Kasumi-1 (cell line): ENCODE measurements at places on chromosomes 4 and X.

DNA sequence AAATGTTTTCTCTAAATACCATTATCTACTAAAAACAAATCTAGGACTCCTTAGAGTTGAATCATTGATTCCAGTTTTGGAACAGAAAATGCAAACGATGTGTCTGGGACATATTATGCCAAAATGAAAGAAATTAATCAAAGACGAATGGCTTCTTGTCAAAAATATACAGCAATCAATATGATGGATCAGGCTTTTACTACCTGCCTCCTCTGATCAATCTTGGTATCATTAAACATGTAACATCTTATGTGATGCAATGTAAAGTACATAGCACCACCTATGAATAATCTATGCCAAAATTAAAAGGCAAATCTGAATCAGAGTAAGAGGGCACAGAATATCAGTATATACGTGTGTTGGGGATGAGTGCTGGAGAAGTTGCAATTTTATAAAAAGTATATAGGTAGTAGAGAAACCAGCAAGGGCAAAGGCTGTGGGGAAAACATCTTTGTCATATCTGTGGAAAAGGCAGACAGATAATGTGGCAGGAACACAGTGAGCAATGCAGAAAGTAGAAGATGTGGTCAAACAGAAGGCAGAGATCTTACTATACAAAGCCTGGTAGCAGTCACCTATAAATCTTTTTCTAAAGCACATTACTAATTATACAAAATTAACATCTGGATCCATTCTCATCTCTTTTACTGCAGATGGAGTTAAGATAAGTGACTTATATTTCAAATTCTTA, 152.7 kb downstream of the ANTXR2 start:
- no peak for DNase-seq

- DNase-seq, result no peak
Measured at GRCh38 chr4:86831262-86832130, 17.7 kb downstream of the SLC10A6 start.

DNA sequence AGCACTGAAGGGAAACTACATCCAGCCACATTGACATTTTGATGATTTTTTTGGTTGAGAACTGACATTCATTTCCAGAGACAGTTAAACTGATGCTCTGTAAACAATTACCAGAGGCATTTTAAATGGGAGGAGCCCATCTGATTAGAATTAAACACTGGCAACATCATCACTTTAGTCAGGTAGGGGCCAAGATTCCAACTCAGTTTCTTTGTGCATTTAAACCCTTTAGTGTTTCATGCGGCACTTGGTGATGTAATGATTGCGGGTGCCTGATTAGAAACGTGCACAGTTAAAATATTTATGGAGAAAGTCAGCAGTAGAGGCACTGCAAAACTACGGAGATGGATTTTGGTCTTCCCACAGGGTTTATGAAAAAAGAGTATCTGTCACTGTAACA, 16.1 kb downstream of the TNIP3 start:
- DNase-seq, result no peak

- no peak for DNase-seq
Measured at GRCh38 chr4:8296491-8296890, 26.9 kb downstream of the HTRA3 start.

DNA sequence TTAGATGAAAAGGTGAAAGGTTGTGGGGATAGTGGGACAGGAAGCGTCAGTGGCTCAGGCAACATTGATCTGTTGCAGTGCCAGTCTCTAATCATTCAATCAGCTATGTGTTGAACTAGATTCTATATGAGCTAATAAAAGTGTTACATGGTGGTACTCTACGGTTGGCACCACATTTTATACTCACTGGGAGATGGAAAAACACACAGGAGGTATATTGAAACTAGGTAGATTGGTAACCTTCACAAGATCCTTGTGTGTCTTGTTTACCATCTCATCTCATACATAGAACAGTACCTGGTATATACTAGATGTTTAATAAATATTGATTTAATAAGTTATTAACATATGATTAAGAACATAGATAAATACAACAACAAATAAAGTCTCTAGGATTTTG, 152.7 kb downstream of the NAA11 start:
- DNase-seq, result no peak

- no peak for DNase-seq
Measured at GRCh38 chr4:177855507-177856197, 413.4 kb upstream of the AGA start.

DNA sequence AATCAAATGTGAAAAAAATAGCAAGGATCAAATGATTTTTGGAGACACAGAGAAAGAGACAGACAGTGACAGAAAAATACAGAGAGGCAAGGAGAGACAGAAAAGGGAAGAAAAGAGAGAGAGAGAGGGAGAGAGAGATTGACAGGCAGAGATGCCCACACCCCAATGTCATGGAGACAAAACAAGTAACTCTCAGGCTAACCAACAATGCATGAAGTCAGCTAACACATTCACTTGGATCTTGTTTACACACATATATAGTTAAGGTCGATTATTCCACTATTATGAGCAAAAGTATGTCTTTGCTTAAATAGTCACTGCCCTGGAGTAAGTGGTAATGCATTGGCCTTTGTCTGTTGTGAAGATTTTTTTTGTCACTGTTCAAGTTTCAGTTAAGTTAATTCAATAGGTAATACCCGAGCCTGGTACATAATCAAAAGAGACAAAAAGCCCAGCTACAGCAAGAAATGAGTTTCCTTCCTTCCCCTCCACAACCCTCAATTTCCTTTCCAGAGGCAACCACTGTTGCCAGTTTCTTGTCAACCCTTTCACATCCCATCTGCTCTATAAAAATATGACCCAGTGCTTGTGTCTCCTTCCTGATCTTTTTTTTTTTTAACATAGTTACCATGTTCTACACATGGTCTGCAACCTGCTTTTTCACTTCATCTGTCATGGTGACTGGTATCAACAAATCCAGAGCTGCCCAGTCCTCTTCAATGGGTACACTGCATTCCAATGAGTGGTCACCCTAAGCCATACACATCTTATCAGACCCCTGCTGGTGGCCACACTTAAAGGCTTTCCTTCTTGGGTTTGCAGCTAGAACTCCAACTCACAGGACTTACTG, 52.1 kb downstream of the PROM1 start:
- DNase-seq, result peak; percentile 22

DNA sequence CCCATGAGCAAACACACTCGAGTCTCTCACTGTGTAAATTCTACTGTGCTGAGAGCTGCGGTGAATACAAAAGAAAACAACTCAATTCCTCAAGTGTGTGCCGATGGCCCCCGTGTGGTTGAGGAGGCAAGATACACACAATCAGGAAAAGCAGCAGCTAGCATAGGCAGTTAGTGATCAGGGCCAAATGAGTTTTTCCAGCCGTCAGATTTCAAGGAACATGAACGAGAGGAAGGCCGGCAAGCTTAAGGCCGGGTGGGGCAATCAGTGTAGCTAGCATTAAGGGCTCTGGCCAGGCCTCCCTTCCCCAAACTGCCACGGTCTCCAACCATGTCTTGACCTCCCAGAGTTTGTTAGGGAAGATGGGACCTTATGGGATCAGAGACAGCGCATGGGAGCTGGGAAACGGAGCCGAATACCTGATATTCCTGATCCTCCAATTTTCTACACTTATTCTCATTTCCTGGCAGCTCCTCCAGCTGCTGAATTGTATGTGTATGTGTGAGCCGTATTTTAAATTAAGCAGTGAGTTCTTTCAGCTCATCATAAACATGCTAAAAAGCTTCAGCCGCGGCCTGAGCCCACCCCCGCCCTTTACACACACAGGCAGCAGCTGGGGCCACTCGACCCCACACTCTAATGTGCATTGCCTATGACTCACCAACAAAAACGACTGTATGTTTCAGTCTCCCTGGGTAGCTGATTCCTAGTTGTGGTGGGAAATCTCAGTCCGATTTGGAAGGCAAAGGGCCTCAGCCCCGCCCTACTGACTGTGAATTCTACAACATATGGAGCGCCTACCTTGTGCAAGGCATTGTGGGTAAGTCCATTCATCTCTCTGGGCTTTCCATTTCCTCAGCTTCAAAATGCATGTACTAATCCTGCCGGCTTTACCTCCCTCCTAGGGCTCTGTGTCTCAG, 59.9 kb downstream of the RTL9 start:
- DNase-seq, result peak; percentile 43

DNA sequence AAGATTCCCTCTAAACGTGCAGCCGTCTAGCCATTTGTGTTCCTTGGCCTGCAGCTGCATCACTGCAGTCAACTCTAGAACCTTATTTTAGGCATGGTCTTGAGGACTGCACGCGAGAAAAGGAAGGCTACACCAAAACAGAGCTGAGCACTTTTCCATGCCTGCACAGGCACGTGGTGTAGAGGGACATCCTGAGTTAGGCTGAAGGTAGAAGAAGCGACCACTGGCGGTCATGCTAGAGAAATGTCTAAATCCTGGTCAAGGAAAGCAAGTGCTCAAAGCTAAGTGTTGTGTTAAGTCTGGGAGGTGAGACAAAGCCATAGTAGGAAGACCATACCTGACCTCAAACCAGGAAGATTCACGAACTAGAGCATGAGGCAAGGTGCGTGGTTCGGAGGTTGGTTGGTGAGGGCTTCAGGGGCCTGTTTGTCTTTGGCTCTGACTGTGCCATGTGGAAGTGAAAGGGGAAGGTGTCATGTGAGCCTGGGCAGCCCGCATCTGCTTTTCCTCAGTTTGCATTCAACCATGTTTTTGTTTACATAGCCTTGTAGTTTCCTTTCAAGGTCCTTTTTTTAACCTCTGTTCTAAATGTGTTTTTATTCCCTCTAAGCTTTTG, 203.8 kb downstream of the AASDH start:
- DNase-seq, result no peak

DNA sequence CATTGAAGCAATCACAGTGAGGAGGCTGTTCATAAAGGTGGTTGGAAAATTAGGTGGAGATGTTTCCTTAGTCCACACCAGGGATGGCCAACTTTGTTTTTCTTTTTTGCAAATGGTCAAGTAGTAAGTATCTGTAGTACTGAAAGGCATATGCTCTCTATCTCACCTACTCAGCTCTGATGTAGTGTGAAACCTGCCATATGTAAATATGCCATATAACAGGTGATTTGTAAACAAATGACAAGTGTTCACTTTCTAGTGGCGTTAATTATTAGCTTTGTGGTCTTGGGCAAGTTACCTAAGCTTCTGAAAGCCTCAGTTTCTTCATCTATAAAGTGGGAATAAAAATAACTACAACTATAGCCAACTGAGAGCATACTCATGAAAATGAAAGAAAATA, 421.4 kb upstream of the LCORL start:
- no peak for DNase-seq

GRCh38 chr4:99822734-99823133, 6.1 kb downstream of the DAPP1 start:
- no peak for DNase-seq

DNA sequence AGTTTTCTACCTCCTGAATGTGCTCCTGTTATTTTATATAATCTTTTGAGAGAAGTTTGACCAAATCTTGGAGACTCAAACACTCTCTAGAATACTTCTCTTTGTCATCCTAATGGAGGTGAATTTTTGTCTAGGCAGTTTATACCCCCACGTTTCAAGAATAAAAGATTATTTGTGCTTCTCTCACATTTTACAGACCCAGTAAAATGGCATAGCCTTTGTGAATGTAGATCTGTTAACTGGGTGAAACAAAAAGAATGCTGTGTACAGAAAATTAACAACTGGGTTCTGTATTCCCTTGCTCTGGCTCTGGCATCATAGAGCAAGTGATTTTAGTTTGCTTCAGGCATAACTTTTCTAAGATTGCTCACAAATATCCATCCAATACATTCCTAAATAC, 26.1 kb downstream of the GASK1B start:
- no peak for DNase-seq

DNA sequence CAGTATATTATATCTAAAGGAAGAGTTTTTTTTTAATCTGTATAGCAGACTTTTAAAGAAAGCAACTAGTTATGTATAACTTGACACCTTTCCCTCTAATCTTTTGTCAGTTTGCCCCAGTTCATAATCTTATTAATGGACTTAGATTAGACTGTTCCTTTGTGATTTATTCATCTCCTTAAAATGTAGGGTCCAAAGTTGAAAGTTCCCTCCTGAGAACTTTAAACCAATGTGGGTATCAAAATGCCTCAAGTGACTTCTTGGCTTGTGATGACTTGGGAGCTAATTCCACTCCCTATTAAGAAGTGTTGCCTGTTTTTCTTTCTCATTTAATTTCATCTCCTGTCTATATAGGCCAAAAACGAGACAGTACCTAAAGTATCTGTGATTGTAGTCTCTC, 6.3 kb upstream of the SDAD1 start:
- no peak for DNase-seq

DNA sequence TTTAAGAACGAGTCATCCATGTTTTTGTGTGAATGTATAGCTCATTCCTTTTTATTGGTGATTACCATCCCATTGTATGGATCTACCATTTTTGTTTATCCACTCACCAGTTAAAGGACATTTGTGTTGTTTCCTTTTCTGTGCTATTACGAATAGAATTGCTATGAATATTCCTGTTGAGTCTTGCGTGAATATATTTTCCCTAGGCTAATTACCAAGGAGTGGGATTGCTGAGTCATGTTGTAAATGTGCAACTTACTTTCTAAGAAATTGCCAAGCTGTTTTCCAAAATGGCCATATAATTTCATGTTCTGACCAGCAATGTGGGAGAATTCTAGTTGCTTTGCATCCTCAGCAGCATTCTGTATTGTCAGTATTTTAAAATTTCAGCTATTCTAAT, 51.3 kb downstream of the YIPF6 start:
- DNase-seq, result no peak

GRCh38 chrX:146881521-146881920, 67.0 kb upstream of the CXorf51A start:
- DNase-seq, result no peak

- no peak for DNase-seq
Measured at GRCh38 chr4:95610061-95610569, 61.3 kb upstream of the UNC5C start.

GRCh38 chr4:37767546-37767945, 58.9 kb upstream of the PGM2 start:
- DNase-seq, result peak; percentile 71

DNA sequence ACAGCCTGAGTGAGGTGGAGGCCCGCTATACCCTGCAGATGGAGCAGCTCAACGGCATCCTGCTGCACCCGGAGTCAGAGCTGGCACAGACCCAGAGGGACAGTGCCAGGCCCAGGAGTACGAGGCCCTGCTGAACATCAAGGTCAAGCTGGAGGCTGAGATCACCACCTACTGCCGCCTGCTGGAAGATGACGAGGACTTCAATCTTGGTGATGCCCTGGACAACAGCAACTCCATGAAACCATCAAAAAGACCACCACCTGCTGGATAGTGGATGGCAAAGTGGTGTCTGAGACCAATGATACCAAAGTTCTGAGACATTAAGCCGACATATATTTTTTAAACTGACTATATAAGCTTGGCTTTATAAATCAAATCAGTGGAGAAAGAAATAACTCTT, 73.3 kb upstream of the HHIP start:
- no peak for DNase-seq

- no peak for DNase-seq
Measured at GRCh38 chrX:2708592-2709188, 17.6 kb downstream of the CD99 start.
